ENCODE measurements at places on chromosomes 3 and 15.

DNA sequence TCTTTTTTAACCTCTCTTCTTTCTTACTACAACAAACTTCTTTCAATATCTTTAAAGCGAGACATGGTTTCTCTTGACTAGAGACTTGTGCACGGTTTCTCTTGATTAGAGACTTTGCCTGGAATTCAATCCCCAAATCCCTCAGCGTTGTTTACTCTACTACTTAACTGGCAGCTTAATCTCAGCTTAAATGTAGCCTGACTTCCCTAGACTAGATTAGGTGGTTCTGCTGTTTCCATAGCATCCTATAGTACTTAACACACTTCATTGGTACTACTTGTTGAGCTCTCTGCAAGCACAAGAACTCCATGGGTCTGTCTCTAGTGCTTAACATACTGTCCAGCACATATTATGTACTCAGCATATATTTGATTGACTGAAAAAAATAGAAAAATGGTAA is 168.2 kb upstream of the GPR149 start:
- DNase-seq: no peak

- no peak for DNase-seq
Observed at GRCh38 chr15:89186803-89187202, 34.6 kb downstream of the RLBP1 start.

- no peak for DNase-seq
Observed at GRCh38 chr15:83545804-83546511, 98.8 kb downstream of the SH3GL3 start.

- DNase-seq: no peak
Observed at GRCh38 chr3:169836078-169836941, 23.6 kb upstream of the LRRC34 start.

DNA sequence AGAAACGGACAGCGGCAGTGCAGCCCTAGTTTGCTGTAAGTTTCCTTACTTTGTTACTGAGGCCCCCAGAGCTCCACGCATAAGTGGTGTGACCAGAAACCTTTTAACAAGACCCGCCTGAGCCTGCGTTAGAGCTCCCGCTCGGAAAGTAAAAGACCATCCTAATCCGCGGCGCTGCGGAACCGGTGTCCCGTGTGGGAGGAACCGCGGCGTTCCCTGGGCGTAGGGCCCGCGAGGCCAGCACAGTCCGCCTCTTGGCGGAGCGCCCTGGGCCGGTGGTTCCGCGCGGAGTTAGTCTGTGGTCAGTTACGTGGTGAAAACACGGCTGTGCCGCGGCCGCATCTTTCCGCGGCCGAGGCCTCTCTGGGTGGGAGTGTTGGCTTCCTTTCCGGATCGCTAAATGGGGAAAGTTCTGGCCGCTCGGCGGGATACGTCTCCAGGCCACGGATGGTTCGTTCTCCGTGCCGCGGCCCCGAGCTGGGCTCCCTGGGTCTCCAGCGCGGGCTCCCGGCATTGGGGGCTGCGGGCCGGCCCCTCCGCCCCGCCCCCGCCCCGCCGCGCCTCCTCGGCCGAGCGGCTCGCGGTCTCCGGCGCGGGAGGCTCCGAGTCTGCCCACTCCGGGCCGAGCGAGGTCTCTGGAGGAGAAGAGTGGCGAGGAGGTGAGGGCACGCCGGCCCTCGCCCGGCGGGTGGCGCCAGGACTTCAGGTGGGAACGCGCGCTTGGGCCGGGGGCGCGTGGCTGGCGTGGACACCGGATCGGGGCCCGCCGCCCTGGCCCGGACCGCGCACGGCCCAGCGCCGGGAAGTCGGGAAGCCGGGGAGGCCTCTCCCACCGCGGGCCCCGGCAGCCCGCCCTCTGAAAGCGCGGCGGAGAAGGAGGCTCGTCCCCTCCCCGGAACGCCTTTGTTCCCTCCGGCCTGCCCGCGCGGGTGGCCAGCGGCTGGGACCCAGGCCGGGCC is 754 bp downstream of the B3GNT5 start:
- DNase-seq: peak; percentile 36

DNA sequence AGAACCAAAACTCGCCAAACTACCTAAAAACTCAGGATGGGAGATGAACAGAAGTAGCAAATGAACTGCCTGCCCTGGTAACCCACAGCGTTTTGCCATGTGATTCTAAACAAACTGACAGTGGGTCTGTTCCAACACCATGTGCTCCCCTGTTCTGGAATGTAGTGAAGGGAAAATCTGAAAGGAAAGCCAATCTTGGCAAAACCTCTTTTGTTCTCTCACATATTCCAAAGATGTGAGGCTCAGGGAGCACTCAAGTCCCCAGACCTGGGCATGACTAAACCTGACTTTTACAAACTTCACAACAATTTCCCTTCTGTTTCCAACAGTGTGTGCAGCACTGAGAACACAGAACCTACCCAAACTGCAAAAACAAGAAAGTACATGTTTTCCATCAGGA is 116.1 kb downstream of the IMPG2 start:
- DNase-seq: no peak

- DNase-seq: no peak
Observed at GRCh38 chr3:9340472-9340902, 22.4 kb upstream of the THUMPD3 start.

- peak; percentile 49 for DNase-seq
Observed at GRCh38 chr15:45378149-45378912, at the start of gene GATM. TSS of gene GATM (minus strand) at chr15:45378544. CDS start at chr15:45378453, 91 bp downstream.

GRCh38 chr3:13537909-13538296 is 11.0 kb upstream of the FBLN2 start:
- no peak for DNase-seq

- no peak for DNase-seq
Observed at GRCh38 chr15:43103907-43104306, 1.9 kb downstream of the UBR1 start.

DNA sequence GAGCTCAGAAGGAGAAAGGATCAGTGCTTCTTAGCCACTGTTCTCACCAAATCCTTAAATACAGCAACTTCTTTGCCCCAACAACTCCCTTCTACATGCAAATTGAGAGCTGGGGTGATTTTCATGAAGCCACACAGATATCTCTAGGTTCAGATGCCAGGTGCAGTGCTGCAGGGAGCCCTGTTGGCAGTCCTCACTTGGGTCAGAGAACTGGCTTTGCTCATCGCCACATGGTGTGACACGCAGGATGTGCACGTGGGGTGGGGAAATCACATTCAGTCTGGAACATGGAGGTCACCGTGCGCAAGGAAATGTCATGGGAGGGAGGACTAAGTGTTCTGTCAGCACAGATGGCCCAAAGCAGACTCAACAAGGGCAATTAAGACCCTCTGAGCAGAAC is 103.8 kb downstream of the WDR76 start:
- no peak for DNase-seq

DNA sequence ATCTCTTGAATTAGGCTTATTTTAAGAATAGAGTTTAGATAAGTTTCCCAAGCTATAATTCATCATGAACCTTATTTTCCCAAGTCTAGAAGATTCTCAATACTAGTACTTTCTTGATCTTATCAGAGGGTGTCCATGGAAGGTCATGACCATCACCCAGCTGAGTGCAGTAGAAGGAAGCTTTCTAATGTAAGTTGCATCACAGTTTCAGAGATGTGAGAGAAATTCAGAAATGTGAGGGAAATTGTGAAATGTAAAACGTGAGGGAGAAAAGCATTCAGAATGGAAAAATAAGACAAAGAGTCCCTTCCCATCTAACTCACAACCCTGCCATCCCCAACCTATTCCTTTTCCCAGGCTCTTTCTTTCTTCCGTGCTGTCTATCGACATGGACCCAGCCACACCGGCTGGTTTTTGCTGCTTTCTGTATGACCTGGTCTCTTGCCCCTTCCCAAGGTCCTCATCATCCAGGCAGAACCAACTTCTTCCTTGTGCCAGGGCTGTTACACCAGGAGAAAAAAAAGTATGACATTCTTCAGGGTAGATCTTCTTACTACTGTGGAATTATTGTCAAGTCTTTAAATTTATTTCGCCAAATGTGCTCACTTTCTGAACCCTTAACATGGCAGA is 6.7 kb downstream of the CAPN3 start:
- DNase-seq: no peak

GRCh38 chr15:70519004-70519365 is 244.4 kb downstream of the UACA start:
- peak; percentile 1 for DNase-seq

DNA sequence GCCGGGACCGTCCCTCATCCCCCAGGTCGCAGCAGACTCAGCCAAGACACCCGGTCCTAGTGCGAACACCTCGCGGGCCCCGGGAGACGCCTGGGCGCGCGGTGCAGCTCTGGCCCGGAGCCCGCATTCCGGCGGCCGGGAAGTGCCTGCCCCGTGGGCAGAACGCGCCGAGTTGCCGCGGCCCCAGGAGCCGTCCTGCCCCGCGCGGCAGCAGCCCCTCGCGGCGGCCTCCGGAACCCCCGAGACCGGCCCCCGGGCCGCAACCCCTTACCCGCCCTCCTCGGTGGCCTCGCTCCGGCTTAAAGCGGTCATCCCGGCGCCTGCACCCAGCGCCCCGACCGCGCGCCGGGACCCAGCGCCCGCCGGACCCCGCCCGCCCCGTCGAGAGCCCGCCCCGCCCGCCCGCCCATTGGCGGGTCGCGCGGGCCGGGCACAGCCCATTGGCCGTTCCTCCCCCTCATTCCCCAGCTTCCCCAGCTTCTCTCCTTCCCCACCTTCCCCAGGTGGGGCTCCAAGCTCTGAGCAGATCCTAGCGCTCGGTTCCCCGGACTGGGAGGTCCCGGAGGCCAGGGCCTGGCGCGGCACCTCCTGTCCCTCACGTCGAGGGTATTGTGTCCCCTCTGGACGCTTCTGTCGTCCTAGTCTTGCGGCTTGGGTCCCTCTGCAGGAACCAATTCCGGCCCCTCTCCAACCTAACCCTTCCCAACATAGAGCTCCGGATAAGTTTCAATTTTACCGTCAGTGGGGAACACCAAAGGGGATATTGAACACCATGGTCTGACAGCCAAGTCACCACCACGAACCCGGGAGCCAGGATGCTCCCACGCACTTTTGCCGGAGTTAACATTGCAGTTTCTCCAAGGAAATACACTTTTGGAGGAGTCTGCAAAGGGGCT is at the start of gene GRAMD2A:
TSS of gene GRAMD2A (minus strand) at position 328 of the 896 bp plus-strand sequence.
- peak; percentile 31 for DNase-seq

DNA sequence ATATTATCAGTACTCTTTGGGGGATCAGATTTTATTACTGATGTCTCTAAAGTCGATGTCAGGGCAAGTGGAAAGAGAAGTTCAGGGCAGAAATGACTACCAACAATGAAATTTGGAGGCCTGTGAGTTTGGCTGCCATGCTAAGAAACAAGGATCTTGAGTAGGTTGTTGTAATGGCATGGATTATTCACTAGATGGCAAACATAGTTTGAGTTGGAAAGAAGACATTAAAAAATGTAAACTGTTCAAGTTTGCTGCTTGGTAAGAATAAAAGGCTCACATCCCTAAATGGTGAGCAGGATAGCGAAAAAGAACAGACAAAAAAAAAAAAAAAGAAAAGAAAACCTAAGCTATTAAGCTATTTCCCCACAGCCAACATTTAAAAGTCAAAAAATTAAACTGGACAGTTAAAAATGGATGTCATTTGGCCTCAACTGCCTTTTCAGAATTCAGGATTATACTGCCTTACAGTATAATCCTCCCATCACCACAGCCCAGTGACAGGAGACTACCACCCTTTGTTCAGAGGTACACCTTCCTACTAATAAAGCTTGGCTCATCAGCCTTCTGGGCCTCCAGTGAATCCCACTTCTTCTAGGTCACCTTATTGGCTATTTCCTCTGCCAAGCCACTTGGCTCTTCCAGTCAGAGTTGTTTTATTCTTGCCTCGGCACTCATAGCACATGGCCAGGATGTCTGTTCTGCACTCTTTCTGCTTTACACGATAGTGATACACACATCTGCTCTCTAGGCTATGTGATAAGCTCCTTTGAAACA is 163.7 kb downstream of the PLD1 start:
- DNase-seq: no peak

GRCh38 chr3:45868213-45868612 is 18.1 kb upstream of the CCR9 start:
- no peak for DNase-seq

- DNase-seq: no peak
Observed at GRCh38 chr3:115651087-115651486, 27.8 kb downstream of the GAP43 start.

DNA sequence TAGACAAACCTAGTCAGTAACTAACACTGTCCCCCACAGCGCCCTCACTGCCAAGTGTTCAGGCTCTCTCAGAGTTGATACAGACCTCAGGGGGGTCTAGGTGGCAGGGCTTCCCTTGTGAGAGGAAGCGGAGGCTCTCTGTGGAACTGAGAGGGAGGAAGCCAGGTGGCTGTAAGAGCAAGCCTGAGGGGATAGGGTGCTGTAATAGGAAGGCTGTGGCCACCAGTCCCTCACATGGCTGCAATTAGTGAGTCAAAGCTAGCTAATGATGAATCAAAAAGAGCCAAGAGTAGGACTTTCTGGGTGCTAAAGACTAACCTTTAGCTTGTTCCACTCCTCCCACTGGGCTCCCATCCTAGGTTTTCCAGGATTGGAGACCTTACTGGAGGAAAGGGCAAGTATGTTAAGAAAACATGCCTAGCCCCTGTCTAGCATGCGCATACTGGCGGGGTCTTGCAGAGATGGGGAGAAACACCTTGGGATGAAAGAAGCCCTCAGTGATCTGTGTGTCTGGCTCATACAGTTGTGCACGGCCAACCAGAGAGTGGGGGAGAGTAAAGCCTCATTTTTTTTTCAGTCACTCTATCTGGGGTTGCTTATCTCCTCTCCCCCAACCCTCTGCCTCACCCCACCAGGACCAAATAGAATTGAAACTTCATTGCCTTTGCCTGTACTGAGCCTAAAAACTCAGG is 13.3 kb upstream of the SOX2 start:
- no peak for DNase-seq

- no peak for DNase-seq
Observed at GRCh38 chr3:97689962-97690361, 74.6 kb upstream of the ARL6 start.

DNA sequence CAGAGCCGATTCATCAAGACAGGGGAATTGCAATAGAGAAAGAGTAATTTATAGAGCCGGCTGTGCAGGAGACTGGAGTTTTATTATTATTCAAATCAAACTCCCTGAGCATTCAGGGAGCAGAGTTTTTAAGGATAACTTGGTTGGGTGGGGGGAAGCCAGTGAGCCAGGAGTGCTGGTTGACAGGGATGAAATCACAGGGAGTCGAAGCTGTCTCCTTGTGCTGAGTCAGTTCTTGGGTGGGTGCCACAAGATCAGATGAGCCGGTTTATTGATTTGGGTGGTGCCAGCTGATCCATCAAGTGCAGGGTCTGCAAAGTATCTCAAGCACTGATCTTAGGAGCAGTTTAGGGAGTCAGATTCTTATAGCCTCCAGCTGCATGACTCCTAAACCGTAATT is 95.4 kb upstream of the CCDC80 start:
- no peak for DNase-seq

DNA sequence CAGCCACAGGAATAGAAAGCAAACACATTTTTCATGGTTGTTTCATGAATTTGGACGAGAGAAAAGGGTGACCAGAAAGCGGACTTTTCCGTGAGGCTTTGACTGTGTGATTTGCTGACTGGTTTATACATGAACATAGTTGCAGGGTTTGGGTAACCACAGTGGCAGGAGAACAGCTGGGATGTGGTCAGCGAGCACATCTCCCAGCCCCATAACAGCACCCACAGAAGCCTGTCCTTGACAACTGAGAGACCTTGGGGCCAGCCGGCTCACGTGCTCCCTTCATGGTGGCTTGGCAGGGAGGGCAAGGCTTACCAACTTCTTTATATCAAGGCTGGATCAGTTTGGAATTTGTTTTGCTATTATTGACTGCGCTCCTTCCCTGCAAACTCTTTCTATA is 13.2 kb upstream of the RGMA start:
- DNase-seq: no peak

GRCh38 chr15:63939531-63940130 is 105.9 kb upstream of the HERC1 start:
- DNase-seq: no peak

- DNase-seq: no peak
Observed at GRCh38 chr3:42300013-42300412, 34.0 kb upstream of the CCK start.
